ENCODE measurements at places on chromosomes 3 and 15.

DNA sequence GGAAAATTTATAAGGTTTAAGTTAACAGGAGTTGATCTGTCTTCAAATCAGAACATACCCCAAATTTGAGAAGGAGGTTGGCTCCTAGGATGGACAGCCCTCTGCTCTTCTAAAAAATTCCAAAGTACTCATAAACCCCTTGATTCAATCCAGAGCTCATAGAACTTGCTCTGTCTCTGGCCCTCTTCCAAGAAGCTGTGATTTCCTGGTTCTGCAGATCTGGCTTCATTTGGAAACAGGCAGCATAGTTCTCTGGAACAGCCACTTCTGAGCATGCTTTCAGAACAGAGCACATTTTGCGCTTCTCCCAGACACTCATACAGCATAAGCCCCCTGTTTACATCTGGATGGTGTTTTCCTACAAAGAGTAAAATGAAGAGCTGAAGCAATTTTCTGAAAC is 96.7 kb downstream of the KBTBD8 start:
- no peak for DNase-seq

DNA sequence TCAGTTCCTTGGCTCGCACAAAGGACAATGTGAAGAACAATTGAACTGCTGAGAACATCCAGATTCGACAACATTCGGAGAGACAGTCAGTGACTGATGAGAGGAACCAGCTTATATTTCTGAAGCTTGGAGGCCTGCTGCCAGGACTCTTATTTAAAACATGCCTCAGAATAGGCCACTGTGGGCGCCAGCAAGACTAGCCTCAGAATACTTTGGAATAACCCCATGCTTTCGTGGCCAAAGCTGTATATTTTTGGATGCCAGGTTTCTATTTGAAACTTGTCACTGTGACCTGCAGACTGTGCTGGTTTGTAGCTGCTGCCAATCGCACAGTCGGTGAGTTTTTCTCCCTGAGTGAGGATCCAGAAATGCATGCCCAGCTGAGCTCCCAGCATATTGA is 129.9 kb upstream of the UBE3A start:
- no peak for DNase-seq

DNA sequence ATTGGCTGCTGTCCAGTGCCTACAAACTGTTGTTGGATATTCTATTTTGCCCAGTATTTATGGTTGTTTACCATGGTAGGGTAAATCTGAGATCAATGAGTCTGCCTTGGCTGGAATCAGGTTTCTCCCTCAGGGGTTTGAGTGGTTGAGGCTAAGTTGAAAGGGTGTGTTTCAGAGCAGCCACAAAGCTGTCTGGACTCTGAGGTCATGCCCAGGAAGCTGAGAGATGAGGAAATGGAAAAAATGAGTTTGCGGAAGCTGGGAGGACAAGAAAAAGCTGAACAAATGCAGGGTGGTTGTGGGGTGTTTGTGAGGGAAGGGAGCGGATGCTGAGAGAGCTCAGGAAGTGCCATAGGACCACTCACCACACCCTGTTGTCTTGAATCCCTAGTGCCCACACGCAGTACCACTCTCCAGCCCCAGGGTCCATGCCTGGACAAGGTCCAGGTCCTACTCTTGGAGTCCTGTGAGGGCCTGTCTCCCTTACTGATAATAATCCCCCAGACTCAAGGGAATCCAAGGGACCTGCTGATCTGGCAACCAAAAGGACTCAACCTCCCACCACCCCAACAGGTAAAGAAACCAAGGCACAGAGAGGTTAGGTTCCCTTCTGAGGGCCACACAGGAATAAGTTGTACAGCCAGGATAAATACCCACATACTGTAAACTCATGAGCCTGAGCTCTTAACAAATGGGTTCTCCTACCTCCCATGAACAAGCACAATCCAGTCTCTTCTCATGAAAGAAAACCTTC is 81.6 kb downstream of the PPCDC start:
- peak; percentile 59 for DNase-seq

- DNase-seq, result no peak
These were observed 847.2 kb upstream of the DPPA4 start for GRCh38 chr3:110184536-110184935.

DNA sequence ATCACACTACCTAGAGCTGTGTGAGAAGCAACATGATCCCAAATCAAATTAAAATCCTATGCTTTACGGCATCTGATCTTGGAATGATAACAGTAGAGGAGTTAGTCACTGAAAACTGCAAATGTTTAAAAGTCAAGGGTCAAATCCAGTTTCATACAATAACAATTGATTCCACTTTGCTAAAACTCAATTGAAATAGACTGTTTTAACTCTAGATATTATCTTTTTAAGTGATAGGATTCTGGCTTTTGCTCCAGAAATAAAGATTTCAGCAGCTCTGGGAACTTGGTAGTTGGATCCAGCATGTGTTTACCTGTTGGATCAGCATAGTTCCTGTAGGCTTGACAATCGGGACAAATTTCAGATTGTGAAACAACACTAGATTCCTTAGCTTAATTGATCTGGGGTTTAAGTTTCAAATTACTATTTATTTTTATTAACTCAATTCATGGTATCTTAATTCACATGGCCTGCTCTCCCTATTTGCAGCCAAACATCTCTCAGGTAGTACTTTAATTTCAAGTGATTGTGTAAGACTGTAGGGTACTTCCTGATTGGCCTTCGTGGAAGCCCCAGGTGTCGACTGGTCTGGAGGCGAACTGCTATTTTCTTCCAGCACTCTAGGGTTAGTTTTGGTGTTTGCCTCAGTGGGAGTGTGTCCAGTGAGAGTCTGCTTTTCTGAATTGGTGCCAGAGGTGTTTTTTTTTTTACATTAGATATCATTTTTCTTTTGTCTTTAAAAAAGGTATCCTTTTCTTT is 16.6 kb downstream of the NFKBIZ start:
- no peak for DNase-seq

- DNase-seq, result no peak
These were observed 815.9 kb downstream of the VGLL3 start for GRCh38 chr3:86175051-86175536.

- no peak for DNase-seq
These were observed 384.7 kb downstream of the MFSD1 start for GRCh38 chr3:159186581-159186980.

- peak; percentile 22 for DNase-seq
These were observed 18.3 kb downstream of the MAGEL2 start for GRCh38 chr15:23629234-23629805.

DNA sequence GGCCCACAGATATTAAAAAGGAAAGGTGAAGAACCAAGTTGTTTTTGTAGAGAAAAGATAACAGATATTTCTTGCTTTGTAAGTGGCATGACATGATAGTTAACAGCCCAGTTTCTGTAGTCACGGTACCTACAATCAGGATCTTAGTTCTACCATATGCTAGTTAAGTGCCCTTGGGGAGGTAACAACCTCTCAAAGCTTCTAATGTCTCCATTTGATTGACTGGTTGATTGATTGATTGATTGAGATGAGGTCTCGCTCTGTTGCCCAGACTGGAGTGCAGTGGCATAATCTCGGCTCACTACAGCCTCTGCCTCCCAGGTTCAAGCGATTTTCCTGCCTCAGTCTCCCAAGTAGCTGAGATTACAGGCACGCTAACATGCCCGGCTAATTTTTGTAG is 28.5 kb downstream of the SENP5 start:
- DNase-seq, result no peak

- peak; percentile 55 for DNase-seq
These were observed 543 bp downstream of the ARPIN start for GRCh38 chr15:89912145-89912673.

DNA sequence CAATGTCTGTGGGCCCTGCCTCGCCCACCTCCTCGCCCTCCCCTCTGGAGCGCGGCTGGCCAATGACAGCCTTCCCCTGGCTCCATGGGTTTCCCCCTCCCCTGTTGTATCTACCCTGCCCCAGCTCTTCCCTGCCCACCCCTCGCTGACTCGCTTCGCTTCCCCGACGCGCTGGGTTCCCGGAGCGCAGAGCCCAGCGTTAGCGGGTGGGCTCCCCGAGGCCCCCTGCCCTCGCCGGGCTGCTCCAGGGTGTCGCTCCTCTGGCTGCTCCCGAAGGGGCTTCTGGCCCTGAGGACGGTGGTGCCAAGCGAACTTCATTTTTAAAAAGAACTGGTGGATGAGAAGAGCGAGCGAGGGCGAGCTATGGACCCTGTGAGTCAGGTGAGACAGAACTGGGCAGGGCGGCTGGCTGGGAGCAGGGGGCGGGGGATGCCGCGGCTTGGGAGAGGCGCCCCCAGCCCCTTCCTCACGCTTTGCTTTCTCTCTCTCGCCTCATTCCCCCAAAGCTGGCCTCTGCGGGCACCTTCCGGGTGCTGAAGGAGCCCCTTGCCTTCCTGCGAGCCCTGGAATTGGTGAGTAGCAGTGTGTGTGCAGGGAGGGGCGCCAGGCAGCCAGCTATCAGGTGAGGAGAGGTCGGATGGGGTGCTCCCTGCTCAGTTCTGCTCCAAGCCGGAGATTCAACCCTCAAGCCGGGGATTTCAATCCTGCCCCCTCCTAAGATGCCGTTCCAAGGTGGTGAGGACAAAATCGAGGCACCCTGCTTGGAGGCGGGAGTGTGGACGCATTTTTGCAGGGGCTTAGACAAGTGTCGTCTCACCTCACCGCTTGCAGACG is at the start of gene SYNPR:
SYNPR (plus strand) TSS at position 138 of the 834 bp plus-strand sequence.
- no peak for DNase-seq

DNA sequence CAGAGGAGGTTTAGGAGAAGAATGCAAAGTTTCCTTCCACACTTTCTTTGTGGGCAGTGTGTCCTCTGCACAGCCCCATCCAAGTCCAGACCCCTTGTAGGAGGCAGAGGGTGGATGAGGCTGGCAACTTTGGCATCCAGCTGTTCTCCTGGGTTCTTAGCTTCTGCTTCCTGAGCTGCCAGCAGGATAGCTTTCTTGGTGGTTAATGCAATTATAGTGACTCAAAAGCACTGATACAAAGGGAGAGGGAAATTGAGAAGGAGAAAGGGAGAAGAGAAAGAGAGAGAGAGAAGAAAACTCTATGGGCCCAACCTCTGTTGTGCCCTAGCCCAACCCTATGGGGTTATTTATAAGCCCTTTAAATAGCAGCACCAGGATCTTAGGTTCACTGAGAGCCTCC is 4.5 kb upstream of the TNFAIP8L3 start:
- no peak for DNase-seq

DNA sequence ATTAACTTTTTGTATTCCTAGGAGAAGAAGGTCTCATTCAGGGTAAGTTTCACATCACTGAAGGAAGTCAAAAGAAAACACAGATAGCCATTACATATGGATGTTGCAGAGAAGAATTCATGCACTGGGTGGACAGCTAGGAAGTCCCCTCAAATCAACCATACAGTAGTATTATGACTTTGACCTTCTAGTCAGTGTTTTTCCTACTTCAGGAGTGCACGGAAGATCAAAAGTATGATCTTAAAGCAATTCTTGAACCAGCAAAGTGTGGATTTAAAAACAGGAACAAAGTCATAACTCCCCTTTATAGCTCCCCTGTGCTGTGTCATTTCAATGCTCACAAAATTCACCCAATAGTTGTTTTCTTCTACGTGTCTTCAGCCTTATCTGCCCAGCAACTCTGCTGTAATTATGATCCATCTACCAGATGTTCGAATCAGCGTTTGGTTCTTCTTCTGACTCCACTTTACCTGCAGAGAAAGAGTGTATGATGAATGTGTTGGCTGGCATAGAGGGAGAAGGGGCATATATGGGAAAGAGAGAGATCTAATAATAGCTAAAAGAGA is 118.1 kb upstream of the MEIS2 start:
- no peak for DNase-seq

DNA sequence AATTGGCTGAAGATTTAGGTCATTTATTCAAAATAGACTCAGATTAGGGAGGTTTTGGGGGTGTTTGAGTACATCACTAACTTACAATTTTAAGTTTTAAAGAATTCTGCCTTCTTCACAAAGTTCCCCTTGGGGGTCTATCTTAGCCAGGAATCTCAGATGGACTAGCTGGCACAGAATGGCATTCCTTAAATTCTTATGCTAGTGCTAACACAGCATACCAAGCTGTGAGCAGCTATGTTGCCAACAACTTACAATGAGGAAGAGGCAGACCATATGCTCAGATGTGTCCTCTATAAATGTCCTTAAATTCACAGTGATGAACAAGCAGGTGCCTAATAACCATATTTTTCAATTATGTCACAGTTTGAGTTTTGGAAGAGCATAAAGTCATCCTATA is 60.9 kb upstream of the NPHP3 start:
- no peak for DNase-seq

DNA sequence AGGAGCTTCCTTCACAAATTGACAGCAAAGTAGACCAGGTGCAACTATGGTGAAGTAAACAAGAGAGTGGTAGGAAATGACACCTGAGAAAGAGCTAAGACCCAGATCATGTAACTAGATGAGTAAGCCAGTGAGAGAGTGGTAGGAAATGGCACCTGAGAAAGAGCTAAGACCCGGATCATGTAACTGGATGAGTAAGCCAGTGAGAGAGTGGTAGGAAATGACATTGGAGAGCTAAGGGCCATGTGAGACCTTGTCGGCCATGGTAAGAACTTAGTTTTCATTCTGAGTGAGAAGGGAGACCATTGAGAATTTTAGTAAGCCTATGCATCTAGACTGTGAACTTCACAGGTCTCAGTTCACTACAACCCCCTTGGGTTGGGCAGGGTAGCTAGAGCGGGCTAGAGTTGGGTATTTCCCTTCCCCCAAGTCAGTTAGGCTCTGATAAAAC is 5.4 kb upstream of the SENP7 start:
- DNase-seq, result no peak

GRCh38 chr15:47929138-47929803 is 191.5 kb upstream of the SLC24A5 start:
- DNase-seq, result no peak

- no peak for DNase-seq
These were observed 37.2 kb downstream of the GSK3B start for GRCh38 chr3:120057029-120057428.

GRCh38 chr15:63473999-63474809 is 30.2 kb upstream of the USP3 start:
- peak; percentile 85 for DNase-seq

- no peak for DNase-seq
These were observed 461.4 kb downstream of the NSUN3 start for GRCh38 chr3:94524102-94524919.

GRCh38 chr3:173622166-173622565 is 224.6 kb downstream of the NLGN1 start:
- DNase-seq, result no peak

DNA sequence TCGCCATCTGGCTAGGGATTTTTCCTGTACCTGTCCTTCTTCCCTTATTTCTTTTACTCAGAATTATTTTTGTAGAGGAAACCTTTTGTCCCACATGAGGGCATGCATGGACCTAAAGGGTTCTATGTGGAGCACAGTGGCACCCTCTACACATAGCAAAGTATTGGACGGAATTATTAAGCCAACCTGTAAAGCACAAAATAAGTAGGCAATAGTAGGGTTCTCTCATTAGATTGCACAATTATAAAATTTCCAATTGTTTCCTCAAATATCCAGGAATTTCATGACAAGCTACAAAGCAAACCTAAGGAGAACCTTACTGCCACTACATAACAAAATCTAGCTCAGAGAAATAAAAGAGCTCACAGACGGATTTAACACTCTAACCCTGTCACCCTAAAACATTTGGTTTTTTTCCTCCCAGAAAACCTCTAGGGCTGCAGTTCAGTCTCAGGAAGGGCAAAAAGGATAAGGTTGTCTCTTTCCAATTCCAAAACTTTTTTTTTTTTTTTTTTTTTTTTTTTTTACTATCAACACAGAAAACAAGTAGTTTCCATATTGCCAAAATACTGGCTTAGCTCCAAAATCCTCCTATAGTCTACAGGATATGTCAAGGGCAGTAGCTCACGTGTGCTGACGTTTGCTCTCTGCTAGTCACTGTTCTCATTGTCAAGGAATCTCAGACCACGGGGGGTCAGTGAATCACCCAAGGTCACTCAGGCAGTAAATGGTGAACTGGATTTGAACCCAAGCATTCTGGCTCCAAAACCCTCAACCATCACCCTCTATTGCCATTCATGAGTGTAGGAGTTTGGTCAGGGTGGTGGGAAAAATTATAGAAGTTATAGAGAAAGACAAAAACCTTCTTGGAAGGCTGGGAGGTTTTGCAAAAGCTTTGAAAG is 52.3 kb downstream of the NCEH1 start:
- DNase-seq, result peak; percentile 68
